Stimulated activated CD4-positive, alpha-beta T cell treated with anti-CD3 and anti-CD28 coated beads, Interleukin-15, amount 100 ng/mL, for 1 hour (primary cell): ENCODE measurements at places on chromosomes 16 and 17.

DNA sequence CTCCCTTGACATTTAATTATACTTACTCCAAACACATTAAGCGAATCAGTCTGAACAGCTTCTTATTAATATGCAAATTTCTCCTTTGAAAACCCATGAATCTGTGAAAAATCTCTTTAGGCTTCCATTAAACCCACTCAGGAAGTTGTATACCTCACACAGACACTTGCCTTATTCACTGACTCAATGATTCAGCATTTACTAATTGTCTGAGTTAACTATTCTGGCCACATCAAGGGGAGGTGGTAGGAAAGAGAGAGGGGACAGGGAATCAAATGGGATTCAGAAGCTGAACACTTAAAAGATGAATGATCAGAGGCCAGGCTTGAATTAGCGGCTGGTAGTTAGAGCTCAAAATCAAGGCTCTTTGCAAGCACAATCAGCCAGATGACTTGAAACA, 70.0 kb downstream of the HS3ST3A1 start:
- DNase-seq, result no peak

GRCh38 chr17:29616300-29617048, 6.2 kb downstream of the CORO6 start:
- no peak for DNase-seq

GRCh38 chr16:2032285-2033056, 5.8 kb downstream of the NHERF2 start:
- no peak for DNase-seq

- no peak for DNase-seq
These were observed 4.7 kb upstream of the TBX21 start for GRCh38 chr17:47728214-47728877.

DNA sequence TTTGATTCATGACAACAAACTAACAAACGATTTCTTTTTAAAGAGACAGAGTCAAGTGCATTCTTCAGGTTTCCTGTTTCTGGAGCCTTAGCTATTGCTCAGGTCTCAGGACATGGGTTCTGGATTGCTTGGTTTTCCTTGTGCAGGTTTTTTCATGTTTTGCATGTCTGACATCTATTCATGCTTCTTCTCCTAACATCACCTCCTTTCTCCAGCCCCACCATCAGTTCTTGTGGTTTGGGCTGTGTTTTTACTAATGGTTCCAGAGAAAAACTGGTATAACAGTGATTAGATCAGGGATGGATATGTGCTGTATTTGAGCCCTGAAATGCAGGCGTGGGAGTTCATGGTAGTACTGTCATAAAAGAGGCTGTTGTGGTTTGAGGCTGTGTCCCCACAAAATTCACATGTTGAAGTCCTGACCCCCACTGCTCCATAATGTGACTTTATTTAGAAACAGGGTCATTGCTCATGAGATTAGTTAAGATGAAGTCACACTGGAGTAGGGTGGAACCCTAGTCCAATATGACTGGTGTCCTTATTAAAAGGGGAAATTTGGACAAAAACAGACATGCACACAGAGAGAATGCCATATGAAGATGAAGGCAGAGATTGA, 67.9 kb downstream of the IRX6 start:
- DNase-seq, result no peak

- DNase-seq, result no peak
These were observed 89.4 kb downstream of the CHD9NB start for GRCh38 chr16:52963212-52963854.
